Stimulated activated CD8-positive, alpha-beta memory T cell treated with anti-CD3 and anti-CD28 coated beads, Interleukin-15, amount 100 ng/mL, for 24 hours (primary cell): ENCODE measurements at places on chromosomes 2 and 18.

- no peak for DNase-seq
These were observed 19.0 kb upstream of the DNAH6 start for GRCh38 chr2:84497285-84497684.

GRCh38 chr2:54680397-54681041, 42.9 kb upstream of the EML6 start:
- no peak for DNase-seq

DNA sequence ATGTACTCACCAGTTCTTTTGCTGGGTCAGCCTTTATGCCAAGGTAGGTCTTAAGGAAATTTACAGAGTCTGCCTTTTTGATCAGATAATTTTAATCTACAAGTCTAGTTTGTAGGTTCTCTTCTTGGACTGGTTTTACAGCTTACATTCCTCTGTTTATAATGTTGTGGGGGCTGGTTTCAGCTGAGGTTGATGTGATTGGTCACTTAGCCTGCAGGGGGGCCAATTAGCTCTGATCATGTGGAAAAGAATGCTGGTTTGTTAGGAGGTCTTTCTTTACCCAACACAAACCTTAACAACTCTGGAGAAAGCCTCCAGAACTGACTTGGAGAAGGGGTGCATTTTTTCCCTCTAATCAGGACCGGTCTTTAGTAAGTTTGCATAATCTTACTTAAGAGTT, at the start of gene KCNJ13:
KCNJ13 (minus strand) TSS at position 131 of the 400 bp plus-strand sequence. CDS start 5,203 bp downstream, outside the sequence.
- DNase-seq: no peak

DNA sequence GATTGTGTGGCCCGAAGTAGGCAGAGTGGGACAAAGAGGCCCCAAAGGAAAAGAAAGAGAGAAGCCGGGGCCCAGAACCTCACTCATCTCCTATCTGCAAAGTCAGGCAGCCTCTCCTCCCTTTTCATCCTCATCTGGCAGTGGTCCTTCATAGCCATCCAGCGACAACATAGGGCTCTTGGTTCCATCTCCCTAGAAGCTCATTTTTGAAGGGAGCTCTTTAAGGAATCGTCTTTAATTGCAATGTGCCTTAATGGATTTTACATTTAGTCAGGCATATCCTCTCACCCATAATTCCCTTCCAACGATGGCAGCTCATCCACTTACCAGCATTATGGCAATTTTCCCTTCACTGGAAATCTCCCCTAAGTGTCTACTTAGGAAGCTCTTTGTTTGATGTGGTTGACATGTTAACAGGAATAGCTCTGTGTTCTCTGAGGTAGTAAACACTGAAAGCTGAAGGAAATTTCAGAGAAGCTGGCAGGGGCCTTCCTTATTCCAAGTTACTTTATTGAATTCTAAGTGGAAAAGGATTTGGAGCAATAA, 780.6 kb downstream of the TSN start:
- DNase-seq: no peak

DNA sequence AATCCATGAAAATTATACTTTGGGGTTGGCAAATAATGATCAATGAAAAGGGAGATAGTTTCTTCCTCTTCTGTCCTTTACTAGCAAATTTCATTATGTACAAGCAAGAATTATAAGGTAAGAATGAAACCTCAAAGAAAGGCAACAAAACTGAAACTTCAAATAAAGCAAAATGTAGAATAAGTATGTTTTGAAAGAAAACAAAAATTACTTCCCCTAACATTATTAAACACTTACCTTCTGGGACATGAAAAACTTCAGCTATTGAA, 29.4 kb downstream of the THADA start:
- no peak for DNase-seq

GRCh38 chr2:64807417-64807816, 153.7 kb upstream of the SERTAD2 start:
- no peak for DNase-seq
